DMS79 treated with DMSO at 0.1 percent for 48 hours (cell line): ENCODE measurements at places on chromosomes 4 and X.

GRCh38 chrX:110051559-110051958 lies 48.6 kb downstream of the TMEM164 start:
- DNase-seq = no peak

- no peak for DNase-seq
These were observed 481.8 kb downstream of the GRXCR1 start for GRCh38 chr4:43374216-43374751.

- no peak for DNase-seq
These were observed 17.8 kb upstream of the ZNF827 start for GRCh38 chr4:145956288-145956890.

GRCh38 chr4:48493452-48494100 lies 3.5 kb downstream of the ZAR1 start:
- peak; percentile 48 for DNase-seq

DNA sequence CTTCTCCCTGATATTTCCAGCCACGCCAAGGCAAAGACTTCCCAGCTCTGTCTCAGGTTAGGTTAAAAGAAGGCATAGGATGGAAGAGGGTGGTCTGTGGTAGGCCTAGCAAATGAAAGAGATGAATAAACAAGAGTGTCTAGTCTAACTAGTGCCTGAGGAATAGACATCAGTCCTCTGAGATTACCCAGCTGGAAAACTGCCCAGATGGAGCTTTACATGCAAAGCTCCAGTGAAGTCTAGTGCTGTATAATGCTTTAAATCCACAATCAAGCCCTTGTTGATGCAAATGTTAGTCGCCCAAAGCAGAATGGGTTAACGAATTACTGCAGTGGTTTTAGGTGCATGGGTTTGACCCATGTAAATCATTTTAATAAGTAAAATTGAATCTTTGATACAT lies 24.8 kb upstream of the GUCY1B1 start:
- DNase-seq = no peak

DNA sequence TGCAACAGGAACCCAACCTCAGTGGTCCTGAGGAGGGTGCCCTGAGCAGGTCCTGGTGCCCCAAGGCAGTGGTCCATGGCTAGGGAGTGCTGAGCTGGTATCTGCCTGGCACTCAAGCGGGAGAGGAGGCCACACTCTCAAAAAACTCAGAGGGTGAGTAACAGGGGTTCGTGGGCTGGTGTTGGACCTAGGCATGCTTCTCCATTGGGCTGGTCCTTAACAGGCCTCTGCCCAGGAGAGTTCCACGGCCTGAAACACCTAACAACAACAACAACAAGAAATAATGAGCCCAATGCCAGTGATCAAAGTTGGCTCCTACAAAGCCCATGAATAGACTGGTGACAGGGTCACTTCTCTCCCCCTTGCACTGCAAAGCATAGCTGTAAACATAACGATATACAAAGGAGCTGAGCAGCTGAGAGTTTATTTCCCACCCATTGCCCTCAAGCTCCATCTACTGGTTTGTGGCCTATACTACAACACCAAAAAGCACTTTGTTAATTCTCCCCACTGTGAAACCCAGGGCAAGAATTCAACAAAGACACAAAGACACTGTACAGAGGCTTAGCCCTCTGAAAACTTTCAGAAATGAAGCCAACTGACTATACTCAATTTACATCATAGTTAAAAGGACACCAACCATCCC lies 736.1 kb upstream of the ADGRL3 start:
- DNase-seq = no peak

GRCh38 chr4:29151584-29151983 lies 1568.6 kb upstream of the PCDH7 start:
- DNase-seq = no peak

DNA sequence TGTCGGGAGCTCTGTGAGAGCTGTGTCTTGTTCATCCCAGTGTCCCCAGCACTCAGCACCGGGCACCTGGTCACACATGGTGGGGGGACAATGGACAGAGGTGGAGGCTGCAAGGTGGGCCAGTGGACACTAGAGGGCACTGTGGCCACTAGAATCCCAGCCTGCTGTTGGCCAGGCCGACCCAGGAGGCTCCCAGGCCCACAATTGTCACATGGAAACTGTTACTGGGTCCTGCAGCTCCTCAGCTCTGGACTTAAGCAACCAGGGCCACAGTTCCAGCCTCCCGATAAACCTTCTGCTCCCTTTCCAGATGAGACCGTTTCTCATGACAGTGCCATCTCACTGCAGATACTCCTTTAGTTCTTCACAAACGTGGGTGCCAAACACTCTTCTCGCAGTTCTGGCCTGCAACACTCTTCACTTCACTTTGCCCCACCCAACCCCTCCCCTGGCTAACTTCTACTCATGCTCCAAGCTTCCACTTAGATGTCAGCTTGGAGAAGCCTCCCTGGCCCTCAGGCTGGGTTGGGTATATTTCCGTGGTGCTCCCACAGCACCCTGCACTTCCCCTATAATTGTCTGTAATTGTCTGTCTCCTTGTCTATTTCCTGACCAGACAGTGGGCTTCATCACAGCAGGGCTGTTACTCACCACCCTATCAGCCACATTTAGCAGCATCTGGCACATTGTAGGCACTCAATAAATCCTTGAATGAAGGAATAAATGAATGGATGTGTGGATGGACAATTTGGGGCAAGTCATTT lies 3.5 kb upstream of the IQSEC2 start:
- DNase-seq = peak; percentile 1

GRCh38 chrX:49878128-49878833 lies 1.0 kb upstream of the USP27X start:
- no peak for DNase-seq

GRCh38 chr4:81722290-81722851 lies 250.7 kb upstream of the RASGEF1B start:
- peak; percentile 88 for DNase-seq

DNA sequence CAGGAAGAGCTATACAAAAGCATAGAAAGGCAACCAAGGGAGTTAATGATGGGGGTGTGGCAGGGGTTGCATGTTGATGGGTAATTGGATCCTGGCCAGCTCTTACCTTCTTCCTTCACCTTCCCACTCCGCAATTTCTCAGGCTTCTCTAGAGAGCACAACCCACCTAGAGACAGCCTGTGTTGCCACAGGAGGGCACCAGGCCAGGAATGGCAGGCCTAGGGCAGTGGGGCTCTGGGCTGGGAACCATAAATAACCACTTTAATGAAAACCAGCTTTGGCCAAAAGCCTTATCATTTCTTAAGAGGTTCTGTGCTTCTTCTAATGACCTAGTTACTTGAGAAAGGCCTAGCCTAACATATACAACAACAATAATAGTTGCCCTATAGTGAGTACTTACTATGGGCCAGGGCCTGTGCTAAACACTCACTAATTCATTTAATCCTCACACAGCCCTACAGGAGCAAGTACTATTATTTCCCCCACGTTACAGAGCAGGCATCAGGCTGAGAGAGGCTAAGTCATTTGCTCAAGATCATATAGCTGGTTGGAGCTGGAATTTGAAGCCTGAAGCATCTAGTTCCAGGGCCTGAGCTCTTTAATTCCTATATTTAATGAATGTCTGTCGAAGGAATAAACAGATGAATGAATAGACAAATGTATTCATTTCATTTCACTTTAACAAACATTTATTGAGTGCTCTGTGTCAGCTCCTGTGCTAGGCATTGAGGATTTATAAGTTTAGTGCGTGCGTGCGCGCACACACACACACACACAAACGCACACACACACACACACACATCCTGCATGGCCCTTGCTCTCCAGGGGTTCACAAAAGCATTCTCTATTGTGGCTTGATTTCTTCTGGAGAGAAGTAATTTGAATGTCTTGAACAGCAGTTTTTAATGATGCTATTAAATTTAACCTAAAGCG lies 66.8 kb downstream of the RTL9 start:
- peak; percentile 86 for DNase-seq

GRCh38 chr4:112361181-112361791 lies 64.1 kb downstream of the ALPK1 start:
- no peak for DNase-seq
